ENCODE measurements at places on chromosomes 1 and 21.

- DNase-seq = no peak
Observed at GRCh38 chr21:31447505-31447904, 103.4 kb upstream of the TIAM1 start.

- DNase-seq = no peak
Observed at GRCh38 chr1:105652109-105652508, 1404.4 kb upstream of the PRMT6 start.

DNA sequence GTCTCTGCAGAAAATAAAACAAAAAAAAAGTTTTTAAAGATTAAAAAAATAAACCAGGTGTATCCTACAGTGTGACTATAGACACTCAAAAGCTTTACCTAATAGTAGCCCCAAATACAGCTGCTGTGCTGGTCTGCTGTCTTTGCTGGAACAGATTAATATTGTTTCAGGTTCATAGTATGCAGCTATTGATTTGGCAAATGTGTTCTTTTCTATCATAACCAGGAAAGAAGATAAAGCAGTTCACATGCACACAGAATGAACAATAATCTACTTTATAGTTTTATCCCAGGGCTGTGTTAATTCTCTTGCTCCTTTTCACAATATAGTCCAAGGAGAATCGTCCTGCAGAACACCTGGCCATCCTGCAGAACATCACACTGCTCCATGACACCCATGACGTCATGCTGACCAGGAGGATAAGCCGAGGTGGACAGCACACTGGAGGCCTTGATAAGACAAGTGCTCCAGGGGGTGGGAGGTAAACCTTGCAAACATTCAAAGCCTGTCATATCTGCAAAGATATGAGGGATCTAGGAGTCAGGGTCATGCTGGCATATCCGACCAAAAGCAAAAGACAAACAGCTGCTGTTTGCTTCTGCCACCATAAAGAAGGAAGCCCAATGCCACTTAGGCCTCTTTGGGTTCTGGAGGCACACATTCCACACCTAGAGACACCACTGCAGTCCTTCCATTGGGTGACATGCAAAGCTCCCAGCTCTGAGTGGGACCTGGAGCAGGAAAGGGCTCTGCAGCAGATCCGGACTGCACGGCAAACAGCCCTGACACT is 86.1 kb upstream of the SLC2A1 start:
- no peak for DNase-seq

DNA sequence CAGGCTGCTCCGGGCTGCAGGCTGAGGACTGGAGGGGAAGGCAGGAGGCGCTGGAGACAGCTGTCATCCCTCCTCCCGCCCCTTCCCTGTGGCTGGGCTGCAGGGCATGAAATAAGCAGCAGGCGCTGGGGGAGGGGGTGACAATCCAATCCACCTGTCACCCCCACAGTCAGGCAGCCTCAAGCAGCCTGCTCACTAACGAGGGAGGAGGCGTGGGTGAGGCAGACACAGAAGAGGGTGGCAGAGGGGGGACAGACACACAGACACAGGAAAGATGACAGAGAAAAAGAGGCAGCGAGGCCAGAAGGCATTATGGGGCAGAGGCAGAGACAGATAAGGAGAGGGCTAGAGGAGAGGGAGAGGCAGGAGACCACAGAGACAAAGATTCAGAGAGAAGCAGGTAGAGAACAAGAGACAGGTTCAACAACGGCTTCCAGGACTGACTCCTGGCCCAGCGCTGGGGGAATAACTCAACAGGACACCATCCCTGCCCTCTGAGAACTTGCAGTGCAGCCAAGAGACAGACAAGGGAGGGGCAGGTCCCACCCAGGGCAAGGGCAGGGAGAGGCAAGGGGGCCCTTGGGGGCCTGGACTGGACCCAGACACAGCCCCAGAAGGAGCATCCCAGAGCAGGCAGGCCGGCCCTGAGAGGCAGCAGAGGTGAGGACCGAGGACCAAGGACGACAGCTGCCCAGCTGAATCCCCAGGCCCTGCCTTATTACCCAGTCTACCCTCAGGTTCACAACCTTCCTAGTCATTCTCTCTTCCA is 11.2 kb downstream of the MEF2D start:
- no peak for DNase-seq

DNA sequence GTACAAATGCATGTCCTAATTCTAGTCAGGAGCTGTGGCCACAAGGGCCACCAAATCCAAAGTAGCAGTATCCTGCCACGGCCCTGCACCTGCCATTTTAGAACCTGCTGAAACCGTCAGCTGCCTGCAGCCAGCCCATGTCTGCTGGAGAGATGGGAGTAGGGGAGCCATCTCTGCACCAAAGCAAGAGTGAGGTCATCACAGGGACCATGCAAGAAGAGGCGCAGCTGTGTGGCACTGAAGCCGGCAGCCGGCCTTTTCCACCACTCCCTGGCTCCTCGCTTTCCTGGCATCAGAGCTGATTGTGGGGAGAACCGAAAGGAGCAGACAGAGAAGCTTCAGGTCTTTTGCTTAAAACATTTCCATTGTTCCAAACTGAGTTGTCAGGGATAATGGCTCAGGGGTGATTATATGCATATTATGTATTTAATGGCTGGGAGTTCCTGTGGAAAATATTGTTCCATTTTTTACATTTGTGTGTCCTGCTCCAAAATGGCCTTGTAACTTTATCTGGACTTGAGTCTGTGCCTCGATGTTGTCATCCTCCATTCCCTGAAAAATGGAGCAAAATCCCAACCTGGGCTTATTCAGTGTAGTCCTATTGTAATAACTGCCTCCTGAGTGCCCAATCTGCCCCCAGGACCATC is 18.7 kb upstream of the NBL1 start:
- no peak for DNase-seq

All from activated naive CD4-positive, alpha-beta T cell (primary cell).